ENCODE measurements at places on chromosomes 7 and 10.

- no peak for DNase-seq
Measured at GRCh38 chr7:131164025-131164925, 163.4 kb upstream of the MKLN1 start.

DNA sequence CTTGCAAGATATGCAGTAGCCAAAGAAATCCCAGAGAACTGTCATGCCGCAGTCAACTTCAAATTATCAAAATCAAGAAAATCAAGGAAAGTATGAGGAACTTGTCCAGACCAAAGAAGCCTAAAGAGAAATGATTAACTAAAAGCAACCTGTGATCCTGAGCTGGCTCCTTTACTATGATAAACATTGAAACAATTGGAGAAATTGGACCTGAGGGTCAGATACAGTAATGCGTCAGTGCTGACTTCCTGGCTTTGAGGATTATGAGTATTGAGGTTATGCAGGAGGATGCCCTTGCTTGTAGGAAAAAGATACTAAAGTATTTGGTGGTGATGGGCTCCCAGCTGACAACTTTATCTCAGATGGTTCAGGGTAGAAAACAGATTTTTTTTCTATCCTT, 324.7 kb upstream of the AKR1E2 start:
- DNase-seq = no peak

GRCh38 chr10:83193026-83193425, 946.3 kb upstream of the GHITM start:
- no peak for DNase-seq

DNA sequence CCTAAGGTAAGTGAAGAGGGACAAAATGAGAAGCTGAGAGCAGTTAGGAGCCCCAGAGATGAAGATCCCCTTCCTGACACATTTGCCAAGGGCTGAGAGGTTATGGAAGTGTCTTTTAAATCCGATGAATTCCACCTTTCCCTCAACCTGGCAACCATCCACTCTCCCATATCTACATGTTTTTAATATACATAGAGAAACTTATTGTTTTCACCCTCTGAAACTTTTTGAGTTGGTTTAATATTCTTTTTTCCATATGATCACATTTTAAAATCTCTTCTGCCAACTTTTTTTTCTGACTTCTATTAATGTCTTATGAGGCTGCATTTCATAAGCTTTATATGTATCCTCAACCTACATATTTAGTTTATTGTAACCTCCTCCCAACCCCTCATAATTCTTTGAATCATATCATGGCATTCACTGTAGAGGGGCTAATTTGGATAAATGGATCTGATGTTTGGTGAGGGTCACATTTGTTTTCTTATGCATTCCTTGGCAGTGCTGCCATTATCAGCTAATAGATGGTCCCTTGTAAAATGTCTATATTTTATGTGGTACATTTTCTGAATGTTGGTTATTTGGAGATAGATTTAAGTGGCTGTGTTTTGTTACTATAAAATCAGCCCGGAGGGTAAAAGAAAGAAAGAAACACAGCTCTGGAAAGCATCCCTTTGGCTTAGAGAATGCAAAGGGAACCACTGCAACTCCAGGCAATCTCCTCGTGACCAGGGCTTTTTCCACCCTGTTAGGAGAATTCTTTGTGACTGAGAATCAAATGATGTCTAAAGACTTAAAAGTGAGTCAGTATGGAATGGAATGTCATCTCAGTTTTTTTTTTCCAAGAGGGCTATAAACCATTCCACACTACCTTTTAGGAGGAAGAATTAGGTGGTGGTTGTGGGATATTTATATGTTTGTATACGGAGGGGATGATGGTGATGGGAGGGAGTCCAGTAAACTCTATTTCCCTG, 334.4 kb downstream of the SUGCT start:
- no peak for DNase-seq

DNA sequence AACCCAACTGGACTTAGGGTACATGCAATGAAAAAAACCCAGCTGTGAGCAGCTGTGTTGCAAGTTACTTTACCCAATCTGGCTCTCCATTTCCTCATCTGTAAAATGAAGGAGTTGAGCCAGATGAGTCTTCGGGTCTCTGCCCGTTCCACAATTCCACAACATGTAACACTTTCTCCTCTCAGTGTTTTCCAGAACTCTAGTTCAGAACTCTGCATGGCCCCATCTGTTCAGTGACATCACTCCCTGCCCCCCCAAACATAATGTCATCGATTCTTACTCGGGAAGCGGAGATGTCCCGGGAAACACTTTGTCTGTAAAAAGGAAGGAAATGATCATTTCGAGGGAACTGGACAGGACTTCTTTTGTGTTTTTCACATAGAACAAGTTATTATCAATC, 2.5 kb downstream of the SH3PXD2A start:
- no peak for DNase-seq

- no peak for DNase-seq
Measured at GRCh38 chr7:103962070-103962469, 27.4 kb downstream of the RELN start.

GRCh38 chr10:125661941-125662515, 20.9 kb downstream of the TEX36 start:
- no peak for DNase-seq

GRCh38 chr10:475709-476454, 213.6 kb downstream of the DIP2C start:
- no peak for DNase-seq

- no peak for DNase-seq
Measured at GRCh38 chr10:30811276-30812017, 181.9 kb upstream of the LYZL2 start.

DNA sequence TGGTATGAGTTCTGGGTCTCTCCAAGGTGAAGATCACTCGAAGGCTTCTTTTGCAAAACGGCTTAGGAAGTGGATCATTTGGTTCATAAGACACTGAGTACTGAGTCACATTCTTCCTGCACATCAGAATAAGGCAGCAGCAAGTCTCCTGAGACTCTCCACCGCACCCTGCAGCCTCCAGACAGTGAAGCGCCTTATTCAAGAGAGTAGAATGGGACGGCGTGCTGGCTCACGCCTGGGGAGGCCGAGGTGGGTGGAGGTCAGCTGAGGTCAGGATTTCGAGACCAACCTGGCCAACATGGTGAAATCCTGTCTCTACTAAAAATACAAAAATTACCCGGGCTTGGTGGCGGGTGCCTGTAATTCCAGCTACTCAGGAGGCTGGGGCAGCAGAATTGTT, 70.3 kb downstream of the C10orf143 start:
- DNase-seq = no peak

GRCh38 chr7:151822541-151823181, 54.3 kb downstream of the PRKAG2 start:
- DNase-seq = no peak

GRCh38 chr7:74236284-74236683, 17.9 kb downstream of the RFC2 start:
- no peak for DNase-seq

DNA sequence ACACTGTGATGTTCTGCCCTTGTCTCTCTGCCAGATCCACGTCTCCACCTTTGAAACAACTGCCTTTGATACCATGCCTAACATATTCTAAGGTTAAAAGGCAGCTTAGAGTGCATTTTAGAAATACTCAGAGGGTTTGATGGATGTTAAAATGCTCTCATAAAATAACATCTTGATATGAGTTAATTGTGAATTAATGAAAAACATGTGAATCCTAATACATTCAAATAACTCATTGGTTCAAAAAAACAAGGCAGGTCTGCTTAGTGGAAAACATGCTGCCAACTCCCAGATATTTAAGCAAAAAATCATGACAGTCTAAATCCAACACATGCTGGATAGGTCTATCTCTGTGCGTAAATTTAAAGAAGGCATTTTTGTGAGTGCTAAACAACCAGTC, 291.8 kb downstream of the AHR start:
- DNase-seq = no peak

GRCh38 chr7:42831718-42832522, 80.0 kb downstream of the C7orf25 start:
- no peak for DNase-seq

GRCh38 chr10:74977913-74978847, 133.3 kb upstream of the SAMD8 start:
- DNase-seq = peak; percentile 35

DNA sequence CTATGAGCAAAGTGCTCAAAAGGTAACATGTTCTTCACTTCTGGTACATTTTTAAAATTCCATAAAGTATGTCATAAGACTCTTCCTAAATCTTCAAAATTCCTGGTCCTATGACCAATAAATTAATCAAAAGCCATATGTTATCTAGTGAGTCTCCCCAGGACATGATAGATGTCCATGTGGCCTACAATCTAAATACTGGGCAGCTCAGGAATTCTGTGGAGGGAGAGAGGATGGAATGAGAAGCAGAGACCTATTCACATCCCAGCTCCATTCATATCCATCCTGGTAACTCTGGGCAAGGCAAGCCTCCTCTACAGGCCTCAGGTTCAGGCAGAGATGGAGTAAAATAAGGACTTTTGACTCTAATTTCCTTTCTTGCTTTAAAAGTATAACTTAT, 224.8 kb downstream of the MTERF1 start:
- no peak for DNase-seq

DNA sequence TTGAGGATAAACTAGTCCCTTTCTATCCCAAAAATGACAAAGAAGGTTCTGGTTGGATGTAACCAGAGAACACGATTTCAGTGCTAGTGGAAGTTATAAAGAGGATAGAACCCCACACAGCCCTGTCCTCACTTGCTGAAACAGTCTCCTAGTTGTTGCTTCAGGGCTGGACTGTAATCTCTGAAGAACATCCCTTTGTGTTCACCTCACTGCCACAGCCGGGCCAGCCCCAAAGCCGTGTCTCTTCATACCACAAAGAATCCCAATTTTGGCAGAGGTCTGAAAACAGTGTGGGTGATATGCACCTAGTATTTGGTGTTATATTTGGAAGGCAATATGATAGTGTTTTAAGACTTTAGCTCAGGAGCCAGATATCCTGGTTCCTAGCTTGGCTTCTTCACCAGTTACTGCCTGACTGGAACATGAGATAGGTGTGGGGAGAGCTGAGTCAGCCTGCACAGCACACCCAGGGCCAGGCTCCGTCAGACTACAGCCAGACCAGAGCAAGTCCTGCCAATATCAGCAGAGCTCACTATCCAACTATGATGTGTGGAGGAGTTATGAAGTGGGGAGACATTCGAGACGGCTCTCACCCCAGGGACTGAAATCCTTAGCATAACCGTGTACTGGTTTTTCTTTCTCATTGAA, 21.2 kb downstream of the CYP3A4 start:
- no peak for DNase-seq

GRCh38 chr10:45395554-45395953, 21.5 kb downstream of the ALOX5 start:
- DNase-seq = no peak

GRCh38 chr7:23377134-23377533, 78.0 kb downstream of the MALSU1 start:
- no peak for DNase-seq

- DNase-seq = no peak
Measured at GRCh38 chr7:140212100-140212881, 35.5 kb upstream of the KDM7A start.

DNA sequence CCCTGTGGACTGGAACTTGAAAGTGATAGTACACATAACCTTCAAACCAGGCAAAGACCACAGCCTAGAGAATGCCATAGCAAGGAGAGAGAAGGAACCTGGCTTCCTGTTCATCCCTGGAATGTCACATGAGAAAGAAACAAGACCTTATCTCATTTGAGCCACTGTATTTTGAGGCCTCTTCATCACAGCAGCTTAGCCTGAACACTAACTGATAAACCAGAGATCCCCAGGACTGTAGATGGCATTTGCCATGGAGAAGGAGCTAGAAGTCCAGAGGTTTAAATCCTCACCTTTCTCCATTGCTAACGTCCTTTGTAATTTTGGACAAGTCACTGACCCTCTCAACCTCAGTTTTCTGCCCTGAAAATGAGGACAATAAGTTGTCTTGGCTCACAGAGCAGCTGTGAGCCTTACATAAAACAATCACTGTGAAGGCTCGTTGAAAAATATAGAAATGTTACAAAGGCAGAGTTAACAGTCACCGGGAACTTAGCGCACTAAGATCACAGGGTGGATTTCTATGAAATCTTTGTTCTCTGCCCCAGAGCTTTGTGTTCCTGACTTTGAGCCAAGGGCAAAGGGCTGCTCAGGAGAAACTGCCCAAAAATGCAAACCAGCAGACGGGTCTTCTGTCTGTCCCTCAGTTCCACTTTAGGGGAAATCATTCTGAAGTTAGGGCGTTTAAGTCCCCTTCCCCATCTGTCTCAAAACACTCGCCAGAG, 197.0 kb downstream of the USP6NL start:
- no peak for DNase-seq

- no peak for DNase-seq
Measured at GRCh38 chr7:77811516-77812289, 13.1 kb downstream of the PHTF2 start.

DNA sequence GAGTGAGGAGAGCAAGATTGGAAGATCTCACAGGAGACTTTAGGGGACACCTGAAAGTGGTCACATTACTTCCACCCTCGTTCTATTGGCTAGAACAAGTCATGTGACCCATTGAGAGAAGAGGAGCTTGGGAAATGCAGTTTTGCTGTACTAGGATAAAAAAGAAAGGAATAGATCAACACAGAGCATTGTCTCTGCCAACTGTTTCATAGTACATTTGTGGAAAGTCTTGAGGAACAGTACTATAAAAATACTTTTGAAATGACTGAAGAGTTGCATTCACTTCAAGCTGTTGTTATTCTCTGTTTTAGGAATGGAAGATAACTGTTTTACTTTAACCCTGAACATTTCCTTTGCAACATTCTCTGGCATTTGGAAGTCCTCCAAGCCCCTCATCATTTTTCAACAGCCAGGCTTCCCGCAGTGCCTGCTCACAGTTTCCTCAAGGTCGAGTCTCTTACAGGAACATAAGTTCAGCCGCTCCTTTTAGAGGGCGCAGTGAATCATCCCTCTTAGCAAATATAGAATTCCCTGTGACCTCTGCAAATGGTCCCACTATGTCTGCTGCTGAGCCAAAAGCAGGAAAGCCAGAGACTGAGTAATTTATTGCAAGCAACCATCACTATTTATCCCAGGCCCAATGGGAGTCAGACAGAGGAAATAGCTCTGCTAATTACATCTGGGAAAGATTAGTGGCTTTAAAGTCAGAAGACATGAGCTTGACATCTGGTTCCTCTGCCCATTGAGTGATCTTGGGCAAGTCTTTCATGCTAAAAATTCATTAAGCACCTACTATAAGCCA, 40.7 kb downstream of the MRPL32 start:
- DNase-seq = no peak

Data from CD4-positive, alpha-beta T cell treated with Interleukin-6 at 100 ng/mL for 8 hours (primary cell).